Activated gamma-delta T cell (primary cell): ENCODE measurements at places on chromosomes 16 and 17.

DNA sequence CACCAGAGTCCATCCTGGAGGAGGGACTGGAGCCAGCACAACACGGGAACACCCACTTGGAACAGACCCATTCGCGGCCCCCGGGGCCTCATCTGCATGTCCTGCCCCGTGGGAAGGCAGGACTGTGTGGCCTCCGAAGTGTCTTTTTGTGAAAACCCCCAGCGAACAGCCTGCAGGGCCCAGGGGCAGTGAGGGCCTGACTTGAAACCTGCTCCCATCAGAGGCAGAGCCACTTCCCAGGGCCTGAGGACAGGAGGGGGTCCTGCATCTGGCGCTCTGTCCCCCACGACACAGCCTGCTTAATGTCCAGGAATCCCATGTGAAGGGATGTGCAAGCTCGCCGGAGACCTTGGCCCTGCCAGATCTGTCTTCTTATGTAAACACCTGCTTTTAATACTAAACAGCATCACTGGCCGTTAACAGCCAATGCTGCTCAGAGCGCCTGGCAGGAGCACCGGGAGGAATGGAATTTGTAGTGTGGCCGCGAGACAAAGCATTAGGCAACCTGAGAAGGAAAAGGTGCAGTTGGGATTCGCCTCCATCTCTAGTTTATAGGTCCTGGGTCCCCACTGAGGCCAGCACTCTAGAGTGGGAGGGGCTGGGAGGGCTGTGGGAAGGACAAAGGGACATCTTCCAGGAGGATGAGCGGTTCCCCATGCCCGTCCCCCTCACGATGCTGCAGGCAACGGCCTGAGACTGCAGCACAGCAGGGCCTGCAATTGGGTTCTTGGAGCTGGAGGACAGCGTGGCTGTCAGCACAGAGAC, 9.6 kb upstream of the EVPL start:
- DNase-seq: no peak

DNA sequence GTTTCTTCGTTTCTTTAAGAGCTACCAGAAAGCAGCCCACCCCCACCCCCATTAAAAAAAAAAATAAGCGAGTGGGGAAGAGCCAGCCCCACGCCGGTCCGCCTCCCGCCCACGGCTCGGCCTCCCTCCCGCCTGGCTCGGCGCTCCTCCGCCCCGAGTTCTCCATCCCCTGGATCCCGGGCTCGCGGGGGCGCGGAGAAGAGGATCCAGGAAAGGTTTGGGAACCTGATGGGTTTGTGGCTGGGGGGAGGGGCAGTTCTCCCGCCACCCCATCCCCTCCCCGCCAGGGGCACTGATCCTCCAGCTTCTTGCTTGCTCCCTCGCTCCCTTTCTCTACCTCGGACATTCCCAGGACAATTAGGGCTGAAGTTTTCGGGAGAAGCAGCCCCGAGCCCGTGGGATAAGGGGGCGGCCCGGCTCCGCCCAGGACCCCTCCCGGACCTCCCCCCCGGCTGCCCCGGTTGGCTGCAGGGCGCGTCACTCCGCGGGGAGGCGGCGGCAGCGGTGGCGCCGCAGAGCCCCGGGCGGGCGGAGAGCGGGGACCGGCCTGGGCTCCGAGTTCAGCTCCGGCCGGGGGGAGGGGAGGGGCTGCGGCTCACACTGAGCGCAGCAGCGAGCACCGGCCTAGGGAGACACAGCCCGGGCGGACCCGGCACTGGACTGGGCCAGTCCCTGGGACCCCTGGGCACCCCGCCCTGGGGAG, 1.0 kb upstream of the SALL1 start:
- no peak for DNase-seq

DNA sequence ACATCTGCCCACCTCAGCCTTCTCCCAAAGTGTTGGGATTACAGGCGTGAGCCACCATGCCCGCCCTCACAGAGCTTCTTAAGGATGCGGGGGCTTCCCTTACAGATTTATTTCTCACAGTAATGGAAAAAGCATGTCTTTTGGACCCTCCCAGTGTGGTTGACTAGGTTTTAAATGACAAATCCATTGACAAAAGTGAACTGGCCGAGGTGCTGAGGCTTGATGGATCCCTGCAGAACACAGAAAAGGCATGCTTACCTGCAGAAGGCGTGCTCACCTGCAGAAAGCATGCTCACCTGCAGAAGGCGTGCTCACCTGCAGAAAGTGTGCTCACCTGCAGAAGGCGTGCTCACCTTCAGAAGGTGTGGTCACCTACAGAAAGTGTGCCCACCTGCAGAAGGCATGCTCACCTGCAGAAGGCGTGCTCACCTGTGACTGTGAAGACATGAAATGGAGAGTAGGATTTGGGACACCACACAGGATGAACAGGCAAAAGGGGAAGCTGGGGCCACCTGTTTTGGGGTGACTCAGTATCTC, 15.1 kb upstream of the BBS2 start:
- no peak for DNase-seq

- peak; percentile 44 for DNase-seq
Observed at GRCh38 chr17:29116804-29117753, 63.1 kb downstream of the MYO18A start.

DNA sequence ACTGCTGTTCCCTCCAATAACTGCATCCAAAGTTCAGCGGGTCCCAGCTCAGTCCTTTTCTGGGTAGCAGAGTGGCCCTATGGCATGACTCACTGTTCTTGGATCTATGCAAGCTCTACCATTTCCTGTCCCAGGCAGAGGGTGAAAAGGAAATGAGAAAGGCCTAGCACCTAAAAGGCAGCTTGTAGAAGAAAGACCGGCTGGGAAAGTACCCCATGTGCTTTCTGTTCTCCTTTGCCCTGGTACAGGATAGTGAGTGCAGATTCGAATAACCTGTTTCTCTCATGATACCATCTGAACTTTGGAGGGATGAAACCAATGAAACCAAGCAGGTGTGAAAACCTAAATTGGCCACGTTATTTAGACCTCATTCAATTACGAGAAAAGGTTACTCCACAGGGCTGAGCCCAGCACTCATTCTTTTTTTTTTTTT, 12.7 kb upstream of the HASPIN start:
- no peak for DNase-seq

DNA sequence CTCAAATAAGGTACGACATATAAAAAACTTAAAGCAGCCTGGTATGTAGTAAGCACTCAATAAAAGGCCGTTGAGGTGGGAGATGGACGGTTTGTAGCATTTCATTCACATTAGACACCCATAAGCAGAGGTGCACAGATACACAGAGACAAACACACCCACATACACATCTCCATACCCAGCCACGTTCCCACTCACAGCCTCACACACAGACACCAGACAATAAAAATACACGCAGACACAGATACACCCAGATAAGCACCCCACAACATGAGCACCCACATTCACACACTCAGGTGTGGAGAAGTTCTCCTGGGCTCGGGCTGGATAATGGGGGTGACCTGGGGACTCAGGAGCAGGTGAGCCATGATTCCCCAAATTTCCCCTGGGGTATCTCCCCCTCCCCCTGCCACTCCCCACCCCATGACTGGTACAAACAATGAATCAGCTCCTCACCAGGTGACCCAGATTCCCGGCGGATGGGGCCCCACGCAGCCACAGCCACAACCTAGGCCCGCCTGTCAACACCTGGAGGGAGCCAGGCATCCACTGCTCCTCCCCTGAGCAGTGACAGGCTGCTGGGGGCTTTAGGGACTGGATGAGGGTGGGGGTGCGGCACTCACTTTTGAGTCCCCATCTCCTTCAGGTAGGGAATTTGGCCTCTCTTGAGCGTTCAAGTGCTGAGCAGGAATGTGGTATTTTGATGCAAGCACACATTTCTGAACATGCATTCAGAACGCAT, 2.7 kb downstream of the DLX3 start:
- DNase-seq: no peak

GRCh38 chr16:86383488-86384262, 126.7 kb upstream of the FOXF1 start:
- DNase-seq: no peak

DNA sequence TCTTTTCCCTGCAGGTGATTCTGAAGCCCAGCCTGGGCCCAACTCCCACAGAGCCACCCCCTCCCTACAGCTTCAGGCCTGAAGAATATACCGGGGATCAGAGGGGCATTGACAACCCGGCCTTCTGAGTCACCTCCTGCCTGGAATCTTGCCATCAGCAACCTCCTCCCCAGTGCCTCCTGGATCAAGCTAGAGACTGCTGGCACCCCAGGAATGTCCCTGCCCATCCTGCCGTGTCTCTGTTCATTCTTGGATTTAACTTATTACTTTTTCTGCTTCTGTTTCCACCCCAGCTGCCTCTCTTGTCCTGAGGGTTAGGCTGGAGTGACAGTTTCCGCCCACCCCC, 4.9 kb downstream of the TMEM92 start:
- no peak for DNase-seq

DNA sequence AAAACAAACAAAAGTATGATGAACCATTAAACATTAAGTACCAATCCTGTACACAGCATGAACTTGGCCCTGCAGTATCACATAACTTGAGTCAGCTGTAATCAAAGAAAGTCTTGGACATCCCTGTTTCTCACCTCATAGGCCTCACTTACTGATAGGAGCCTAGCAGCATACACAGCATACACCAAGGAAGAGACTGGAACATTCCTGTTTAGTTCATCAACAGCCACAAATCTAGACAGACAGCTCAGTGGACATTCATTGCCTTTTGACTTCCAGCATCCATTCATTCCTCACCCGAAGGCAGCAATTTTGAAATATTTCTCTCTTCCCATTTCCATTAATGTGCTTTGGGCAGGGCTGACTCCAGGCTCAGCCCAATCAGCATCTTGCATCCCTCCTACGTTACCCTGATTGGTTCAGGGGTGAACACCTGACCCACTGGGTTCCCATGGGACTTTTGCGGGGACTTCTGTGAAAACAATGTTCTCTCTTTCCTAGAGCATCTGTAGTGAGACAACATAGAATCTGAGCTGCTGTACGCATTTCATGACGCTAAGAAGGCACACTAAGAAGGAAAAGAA, 336.7 kb upstream of the ZFHX3 start:
- no peak for DNase-seq
